ENCODE measurements at places on chromosomes 12 and 14.

DNA sequence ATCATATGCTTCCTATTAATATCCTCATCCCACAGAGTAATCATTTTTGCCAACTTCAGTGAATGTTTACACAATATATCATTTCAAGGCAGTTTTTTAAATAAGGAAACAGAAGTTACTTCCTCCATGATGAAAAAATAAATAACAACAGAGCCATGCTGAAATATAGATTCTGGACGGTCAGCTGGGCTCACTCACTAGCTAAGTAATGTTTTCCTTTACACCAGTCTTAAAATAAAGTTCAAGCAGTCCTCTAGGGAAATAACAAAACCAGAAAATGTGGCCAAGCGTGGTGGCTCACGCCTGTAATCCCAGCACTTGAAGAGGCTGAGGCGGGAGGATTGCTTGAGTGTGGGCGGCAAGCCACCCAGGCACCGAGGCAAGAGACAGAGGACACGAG is 28.7 kb downstream of the AICDA start:
- no peak for DNase-seq

- no peak for DNase-seq
These were observed 378.9 kb upstream of the PRICKLE1 start for GRCh38 chr12:42968426-42968825.

DNA sequence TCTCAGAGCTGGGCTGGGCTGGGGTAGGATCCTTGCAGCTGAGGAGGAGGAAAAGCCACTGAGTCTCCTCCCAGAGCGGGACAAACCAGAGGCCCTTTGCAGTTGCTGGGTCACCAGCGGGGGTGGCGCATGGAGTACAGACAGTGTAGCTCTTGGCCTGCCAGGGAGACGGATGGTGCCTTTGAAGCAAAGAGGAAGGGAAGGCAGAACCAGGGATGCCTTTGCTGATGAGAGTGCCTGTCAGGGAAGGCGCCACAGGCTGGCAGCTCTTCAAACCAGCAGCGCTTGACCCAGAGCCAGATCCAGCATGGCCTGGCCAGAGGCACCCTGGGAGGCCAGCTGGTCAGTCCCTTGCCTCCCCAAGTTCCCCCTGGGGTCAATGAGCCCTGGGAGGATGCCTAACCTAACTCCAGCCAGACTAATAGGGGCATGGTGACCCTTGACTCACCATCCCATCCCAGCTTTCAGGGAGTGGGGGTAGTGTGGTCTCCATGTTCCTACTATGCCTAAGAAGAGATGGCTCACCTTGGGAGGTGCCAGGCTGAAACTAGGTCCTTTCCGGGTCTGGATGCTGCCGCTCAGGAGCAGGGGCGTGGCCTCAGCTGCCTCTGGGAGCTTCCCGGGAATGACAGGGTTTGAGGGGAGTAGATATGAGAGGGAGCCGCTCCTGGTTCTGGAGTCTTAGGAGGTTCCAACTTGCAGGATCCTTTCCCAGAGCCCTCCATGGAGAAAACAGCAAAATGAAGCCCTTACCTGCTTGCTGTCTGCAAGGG is 19.8 kb downstream of the VASH1 start:
- DNase-seq = no peak

DNA sequence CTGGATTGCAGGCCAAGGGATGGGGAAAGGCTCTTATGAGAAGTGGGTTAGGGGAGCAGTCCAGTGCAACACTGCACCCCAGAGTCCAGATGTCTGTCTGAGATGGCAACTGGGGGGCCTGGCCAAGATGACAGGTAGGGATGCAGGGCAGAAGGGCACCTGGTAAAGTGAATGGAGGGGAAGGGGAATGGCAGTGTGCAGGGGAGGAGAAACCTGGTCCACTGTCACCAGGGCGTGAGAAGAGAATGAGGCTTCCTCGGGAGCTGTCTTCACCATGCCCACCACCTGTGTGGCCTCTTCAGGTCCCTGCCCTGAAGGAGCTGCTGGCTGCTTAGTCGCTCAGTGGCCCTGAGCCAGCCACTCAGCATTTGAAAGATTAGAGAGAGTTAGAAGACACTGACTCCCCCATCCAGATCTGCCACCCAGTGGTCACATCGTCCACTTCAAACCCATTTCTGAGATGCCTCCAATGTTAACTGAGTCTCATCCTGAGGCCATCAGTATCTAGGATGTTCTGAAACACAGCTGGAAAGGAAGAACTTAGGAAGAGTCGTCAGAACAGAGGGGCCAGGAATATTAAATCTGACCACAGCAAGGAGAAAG is 57.3 kb downstream of the PLEKHG3 start:
- no peak for DNase-seq

GRCh38 chr12:51448618-51449256 is 24.1 kb downstream of the SLC4A8 start:
- no peak for DNase-seq

- no peak for DNase-seq
These were observed 18.0 kb upstream of the PHETA1 start for GRCh38 chr12:111386885-111387284.

DNA sequence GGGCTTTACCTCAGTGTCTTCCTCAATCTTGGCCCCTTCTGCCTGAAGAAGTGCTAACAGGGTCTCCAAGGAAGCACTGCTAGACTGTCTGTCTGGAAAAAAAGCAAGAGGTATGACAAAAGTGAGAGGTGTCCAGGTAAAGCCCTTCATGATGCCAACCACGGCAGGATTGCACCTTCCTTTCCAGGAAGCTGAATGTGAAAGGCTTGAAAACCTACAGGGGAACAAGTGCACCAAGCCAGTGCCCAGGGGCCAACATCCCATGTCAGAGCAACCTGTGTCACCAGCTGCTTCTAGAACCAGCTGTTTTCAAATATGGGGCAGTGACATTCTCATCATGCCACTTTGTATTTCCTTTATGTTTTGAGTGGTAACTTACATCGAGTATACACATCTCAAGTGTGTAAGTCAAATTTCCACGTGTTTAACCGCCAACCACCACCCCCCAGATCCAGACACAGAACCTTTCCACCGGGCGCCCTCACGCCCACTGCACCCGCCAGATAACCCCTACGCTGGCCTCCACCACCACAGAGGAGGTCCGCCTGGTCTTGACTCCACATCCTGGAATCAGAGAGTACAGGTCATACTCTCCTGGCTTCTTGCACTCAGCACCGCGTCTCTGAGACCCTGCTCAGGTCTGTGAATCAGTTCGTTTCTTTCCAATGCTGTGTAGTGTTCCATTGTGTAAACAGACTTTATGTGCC is 27.3 kb downstream of the VPS37B start:
- DNase-seq = no peak

- DNase-seq = no peak
These were observed 95.2 kb downstream of the RASSF9 start for GRCh38 chr12:85741046-85741445.

DNA sequence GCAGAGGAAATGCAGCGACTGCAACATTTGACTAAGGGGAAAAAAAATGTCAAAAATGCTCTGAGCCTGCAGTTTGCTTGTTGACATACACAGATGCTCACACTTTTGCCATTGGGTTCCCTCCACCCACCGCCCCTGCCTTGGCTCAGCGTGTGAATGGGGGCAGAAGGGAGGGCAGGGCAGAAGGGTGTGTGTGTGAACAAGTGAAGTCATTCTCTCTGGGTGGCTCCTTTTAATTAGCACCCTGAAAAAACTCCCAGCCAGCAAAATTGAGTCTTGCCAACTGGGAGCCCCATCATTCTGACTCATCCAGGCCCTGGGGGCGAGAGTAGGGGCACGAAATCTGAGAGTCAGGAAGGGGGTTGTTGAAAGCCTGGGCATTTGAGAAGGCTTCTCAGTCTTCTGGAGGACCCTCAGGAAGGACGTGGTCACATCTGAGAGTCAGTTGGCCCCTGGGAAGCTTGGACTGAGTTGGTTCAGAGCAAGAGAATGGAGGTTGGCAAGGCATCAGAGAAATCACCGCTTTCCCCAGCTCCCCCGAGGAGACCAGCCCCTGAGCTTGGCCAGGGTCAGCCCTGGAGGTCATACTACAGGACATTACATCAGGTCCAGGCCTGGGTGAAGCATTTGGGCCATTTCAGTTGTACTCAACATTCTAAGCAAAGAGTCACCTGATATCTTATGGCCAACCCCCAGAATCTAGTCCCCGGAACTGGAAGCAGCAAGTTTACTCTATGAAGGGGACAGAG is 22.7 kb upstream of the KRT78 start:
- DNase-seq = no peak

DNA sequence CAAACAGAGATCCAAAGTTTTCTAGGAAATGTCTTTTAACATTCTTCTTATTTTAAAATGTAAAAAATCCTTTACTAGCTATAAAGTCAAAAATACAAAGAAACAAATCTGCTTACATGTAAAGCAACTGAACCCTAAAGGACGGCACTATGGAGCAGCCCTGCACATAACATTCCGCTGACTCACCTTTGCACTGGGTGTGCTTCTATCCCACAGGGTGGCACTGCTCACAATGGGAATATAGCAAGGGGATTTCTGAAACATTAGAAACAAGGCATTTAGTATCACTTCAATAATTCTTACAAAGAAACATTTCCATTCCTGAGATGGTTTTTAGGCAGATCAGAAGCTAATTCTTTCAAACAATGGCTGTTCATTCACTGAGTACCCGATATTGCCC is 94.3 kb downstream of the C12orf42 start:
- no peak for DNase-seq

DNA sequence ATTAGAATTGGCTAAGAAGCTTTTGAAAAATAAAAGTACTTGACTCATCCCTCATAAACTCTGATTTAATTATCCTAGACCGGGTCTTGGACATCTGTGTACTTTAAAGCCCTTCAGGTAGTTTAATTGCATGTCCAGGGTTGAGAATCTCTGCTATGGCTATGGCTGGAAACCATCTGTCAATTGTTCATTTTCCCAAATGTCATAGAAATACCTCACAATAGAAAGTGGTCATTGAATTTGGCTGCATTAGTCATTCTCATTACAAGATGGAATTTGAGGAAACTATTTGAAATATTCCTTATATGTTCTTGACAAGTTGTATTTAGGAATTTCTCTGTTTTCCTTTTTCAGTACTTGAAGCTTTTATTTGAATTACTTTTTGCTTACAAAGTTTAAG is 111.3 kb downstream of the TSHR start:
- DNase-seq = no peak

DNA sequence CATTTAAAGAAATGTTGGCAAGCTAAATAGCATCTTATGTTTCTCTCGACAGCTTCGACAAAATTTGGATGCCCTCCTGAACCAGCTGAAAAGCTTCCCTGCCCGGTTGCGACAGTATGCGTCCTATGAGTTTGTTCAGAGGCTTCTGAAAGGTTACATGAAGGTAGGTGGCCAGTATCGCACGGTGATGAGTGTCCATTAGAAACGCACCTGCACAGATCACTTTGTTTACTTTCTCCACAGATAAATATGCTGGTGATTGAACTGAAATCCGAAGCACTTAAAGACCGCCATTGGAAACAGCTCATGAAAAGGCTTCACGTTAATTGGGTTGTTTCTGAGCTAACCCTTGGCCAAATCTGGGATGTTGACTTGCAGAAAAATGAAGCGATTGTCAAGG is 36.5 kb downstream of the DYNC1H1 start:
- no peak for DNase-seq

DNA sequence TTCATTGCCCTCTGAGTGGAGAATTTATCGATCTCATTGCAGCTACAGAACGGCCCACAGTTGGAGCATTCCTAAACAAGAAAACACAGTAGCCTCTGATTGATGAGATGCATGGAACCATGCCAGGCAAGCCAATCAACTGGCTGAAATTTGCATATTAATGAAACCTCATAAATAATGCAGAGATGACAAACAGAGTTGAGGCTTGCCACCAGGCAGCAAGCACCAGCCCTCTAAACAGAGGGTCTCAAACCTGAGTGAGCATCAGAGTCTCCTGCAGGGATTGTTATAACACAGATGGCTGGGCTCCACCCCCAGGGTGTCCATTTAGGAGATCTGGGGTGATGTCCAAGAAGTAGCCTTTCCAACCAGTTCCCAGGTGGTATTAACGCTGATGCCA is 60.9 kb upstream of the CMKLR1 start:
- DNase-seq = no peak

DNA sequence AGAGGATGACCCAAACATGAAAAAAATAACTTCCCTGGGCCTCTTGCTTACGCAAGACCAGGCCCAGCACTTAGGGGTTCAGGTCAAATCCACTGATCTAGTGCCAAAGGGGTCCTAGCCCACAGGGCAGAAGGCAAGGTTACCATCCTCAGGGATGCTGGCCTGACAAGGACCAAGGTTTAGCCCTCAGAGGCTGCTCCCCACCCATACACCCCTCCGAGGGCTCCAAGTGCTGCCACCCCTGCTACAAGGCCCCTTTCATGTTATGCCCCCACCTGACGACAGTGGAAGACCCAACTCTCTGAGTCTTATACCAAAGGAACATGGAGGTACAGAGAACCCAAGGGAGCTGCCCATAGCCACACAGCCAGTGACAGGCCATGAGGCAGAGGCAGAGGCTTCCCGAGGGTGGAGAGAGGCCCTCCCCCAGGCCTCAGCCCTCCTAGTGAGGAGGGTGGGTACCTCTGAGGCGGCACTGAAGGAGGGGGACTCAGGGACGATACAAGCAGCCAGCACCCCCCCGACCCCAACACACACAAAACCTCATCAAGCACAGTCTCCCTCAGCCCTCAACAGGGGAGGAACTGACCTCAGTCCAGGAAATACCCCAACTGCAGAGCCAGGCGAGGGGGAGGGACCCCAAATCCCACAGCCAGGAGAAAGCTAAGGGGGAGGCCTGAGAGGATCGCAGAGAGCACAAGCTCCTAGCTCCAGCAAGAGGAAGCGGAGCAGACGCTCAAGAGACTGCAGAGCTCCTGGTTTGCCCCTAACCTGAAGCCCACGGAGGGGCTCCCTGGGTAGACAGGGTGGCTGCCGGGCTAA is 37.0 kb downstream of the ANAPC7 start:
- no peak for DNase-seq

- no peak for DNase-seq
These were observed 15.9 kb upstream of the KRT83 start for GRCh38 chr12:52337054-52337453.

- DNase-seq = no peak
These were observed 28.2 kb downstream of the TTC7B start for GRCh38 chr14:90788031-90788430.

DNA sequence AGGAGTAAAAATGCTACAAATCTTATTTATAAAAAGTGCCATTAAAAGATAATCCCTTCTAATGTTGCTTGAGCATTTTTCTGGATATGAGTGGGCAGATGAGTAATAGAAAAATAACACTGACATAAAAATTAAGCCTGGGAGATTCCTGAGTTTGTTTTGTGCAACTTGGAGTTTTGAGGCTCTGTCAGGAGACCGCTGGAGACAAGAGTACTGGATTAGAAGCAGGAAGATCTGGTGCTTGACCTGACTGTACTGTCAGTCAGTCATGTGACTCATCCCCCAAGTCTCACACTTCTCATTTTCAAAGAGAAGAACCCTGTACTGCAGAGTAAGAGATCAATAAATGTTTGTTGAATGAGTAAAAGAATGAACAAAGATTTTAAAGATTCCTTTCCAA is 29.4 kb downstream of the ANO4 start:
- no peak for DNase-seq

- no peak for DNase-seq
These were observed 180.8 kb downstream of the CRADD start for GRCh38 chr12:93857991-93858447.

GRCh38 chr14:77187649-77188012 is 6.0 kb downstream of the TMEM63C start:
- no peak for DNase-seq

- DNase-seq = no peak
These were observed 3.9 kb upstream of the BTG1 start for GRCh38 chr12:92149563-92149962.
